Dermis microvascular lymphatic vessel endothelial cell (primary cell): ENCODE measurements at places on chromosomes 2 and 18. TPM values are rescaled to one million over a fixed set of nuclear protein-coding genes. Genes with fewer than 3 reads are reported as not detected.
A peak's percentile ranks its signal among the peaks of the same experiment; 100 is the strongest.

The ASTL gene
- not detected in 2 replicates for total RNA-seq

The INHBB gene
- total RNA-seq: 20.4 and 35.3 TPM in 2 replicates

GRCh38 chr2:105324732-105325131 is 4.8 kb downstream of the TGFBRAP1 start:
- DNase-seq: peak; percentile 45

GRCh38 chr2:179862898-179863458 is 1.6 kb upstream of the ZNF385B start:
- no peak for DNase-seq

GRCh38 chr2:227183657-227184367 is 19.4 kb downstream of the COL4A3 start:
- DNase-seq: no peak

DNA sequence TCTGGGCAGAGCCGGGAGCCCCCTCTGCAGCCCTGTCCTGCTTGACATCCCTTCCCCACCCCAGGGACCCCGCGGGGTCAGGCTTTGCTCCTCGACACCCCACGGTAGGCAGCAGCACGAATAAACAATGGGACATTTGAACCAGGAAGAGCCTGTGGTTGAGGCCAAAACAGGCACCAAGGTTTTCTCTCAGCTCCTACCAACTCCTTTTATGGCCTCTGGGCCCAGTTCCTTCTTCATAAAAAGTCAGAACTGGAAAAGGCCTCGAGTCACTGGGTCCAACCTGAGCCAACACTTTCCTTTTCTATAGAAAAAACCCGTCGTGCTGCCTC is 20.6 kb downstream of the TEX44 start:
- DNase-seq: peak; percentile 44

GRCh38 chr2:13694673-13695072 is 937.8 kb upstream of the LRATD1 start:
- DNase-seq: no peak

The GPN1 gene
- total RNA-seq: 32.1 TPM in 2 replicates

- no peak for DNase-seq
Measured at GRCh38 chr2:167818521-167818920, 428.9 kb downstream of the STK39 start.

DNA sequence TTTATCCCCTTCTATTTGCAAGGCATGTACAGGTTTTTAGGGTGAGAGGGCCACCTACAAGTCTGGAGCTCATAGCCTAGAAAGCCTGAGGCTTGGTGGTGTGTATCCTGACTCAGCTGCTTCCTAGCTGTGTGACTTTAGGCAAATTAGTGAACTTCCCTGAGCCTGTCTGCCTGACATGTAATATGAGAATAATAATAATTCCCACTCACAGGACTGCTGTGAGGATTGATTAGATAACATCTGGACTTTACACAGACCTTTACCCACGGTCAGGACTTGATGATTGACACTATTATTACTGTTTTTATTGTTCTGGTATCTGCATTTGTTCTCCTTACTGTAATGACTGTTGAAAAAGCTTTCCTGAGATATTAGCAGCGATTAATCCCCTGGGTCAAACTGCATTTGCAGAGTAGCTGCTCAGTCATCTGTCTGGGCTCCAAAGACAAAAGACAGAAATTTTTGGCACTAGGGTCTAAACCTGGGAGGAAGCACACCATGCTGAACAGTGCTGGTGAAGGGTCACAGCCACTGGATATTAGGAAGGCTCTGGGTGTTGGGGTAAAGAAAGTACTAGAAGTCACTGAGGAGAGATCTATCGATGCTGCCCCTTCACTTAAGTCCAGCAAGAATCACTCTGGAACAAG is 276.5 kb upstream of the FN1 start:
- peak; percentile 86 for DNase-seq

DNA sequence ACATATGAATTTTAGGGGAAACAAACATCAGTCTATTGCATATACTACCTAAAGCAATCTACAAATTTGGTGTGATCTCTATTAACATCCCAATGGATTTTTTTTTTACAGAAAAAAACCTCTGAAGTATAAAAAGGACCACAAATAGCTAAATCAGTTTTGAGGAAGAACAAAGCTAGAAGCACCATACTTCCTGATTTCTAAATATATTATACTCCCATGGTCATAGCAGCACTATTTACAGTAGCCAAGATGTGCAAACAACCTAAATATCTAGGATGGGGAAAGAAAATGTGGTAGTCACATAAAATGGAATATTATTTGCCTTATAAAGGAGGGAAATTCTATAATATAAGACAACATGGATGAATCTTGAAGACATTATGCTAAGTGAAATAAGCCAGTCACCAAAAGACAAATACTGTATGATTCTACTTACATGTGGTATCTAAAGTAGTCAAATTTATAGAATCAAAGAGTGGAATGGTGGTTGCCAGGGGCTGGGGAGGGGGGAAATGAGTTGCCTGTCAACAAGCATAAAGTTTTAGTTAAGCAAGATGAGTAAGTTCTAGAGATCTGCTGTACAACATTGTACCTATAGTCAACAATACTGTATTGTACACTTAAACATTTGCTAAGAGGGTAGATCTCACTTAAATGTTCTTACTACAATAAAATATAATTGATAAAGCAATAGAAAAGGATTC is 17.6 kb upstream of the CASP8 start:
- no peak for DNase-seq

The TLX2 gene
- not detected in 2 replicates for total RNA-seq

DNA sequence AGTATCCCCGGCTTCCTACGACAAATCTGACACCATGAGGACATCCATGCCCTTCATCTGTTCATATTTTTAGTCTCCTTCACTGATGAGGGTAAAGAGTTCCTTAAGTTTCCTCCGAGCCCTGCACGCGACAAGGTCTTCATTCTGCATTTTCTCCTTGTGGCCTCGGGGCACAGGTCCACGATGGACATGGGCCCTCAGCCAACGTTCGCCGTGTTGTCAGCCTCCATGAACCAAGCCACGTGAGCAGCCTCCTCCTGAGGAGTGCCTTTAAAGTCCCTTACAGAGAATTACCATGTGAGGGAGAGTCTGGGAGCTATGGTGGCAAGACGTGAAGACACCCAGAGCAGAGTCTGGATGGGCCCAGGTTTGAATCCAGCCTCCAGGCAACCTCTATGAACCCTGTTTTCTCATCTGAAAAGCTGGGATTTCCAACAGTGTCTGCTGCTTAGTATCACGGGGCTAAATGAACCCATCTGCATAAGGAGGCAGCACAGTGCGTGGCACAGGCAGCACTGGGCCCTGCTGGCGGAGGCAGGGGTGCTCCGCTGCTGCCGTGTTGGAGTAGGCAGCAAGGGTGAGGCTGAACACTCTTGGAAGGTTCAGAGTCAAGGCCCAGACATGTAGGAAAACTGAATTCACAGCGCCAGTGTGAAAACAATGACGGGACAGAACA is 54.1 kb downstream of the EIPR1 start:
- no peak for DNase-seq

The TGFA gene
- 8.0 and 14.5 TPM in 2 replicates for total RNA-seq

- DNase-seq: no peak
Measured at GRCh38 chr2:232928551-232929302, 58.7 kb downstream of the SNORC start.

GRCh38 chr2:31263636-31264190 is 29.8 kb downstream of the EHD3 start:
- DNase-seq: no peak

DNA sequence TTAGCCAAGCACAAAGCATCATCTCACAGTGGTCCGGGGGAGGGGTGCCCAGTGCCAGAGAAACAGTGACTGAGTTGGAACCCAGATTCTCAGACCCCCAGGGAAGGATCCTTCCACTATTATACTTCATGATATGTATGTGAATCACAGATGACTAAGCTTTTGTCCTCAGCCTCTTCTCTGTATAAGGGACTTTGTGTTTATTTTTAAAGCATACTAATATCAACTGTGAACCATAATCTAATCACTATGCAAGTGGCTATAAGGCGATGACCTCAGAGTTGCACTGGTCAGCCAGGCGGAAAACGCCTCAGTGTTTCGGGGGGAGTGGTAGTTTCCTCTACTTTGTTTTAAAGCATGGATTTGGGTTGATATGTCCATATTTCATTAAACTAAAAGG is 160.4 kb upstream of the TMEM200C start:
- peak; percentile 53 for DNase-seq

GRCh38 chr18:8601277-8602032 is 7.8 kb upstream of the RAB12 start:
- DNase-seq: no peak

The KLHL41 gene
- total RNA-seq: under 0.01 and 0.13 TPM in 2 replicates

GRCh38 chr2:236527159-236527630 is 42.4 kb upstream of the ACKR3 start:
- no peak for DNase-seq

The GPR35 gene
- 0.13 TPM in 2 replicates for total RNA-seq

DNA sequence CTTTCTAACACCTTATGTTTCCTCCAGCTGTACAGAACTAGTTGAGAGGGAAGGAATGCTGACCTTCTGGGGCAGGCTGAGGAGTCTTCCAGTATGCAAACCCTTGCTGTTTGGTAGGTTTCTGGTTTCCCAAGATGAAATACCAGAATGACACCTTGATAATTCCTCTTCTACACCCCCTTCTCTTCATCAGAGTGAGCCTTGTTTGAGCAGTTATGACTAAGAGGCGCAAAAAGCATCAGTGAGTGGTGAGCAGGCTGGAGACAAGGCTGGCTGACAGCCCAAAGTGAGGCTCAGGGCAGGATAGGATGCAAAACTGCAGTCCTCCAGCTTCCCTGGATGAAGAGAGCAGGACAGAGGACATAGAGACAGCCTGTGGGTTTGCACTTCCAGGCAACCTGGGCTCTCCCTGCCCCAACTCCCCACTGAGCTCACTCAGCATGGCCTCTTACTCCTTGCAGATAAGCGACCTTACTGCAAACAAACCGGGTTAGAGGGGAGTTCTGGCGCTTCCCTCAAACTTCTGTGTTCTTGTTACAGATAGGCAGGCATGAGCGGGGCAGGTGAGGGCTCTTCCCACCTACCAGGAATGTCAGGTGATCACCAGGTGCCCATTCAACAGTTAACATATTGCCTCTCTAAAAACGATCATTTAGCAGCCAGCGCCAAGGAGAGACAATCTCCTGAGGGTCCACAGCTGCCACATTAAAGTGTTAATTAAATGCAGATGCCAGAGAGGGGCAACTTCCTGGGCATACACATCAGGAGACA is 5.4 kb downstream of the MPPE1 start:
- no peak for DNase-seq

DNA sequence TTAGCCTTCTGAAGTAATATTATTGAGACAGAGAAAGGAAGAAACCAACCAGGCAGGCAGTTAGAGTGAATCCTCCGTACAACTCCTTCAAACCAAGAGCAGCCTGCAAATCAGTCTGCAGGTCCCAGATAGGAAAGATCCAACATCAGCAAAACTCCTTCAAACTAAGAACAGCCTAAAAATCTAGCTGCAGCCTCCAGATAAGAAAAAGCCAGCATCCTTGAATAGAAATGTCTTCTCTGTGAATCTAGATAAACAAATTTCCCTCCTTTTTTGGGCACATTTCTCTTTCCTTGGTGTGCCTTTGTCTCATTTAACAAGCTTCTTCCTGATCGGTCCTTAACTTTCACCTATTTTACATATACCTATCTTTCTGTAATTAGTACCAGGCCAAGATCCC is 1004.6 kb upstream of the TMEFF2 start:
- no peak for DNase-seq

- no peak for DNase-seq
Measured at GRCh38 chr18:22370414-22370813, 47.3 kb downstream of the CTAGE1 start.

DNA sequence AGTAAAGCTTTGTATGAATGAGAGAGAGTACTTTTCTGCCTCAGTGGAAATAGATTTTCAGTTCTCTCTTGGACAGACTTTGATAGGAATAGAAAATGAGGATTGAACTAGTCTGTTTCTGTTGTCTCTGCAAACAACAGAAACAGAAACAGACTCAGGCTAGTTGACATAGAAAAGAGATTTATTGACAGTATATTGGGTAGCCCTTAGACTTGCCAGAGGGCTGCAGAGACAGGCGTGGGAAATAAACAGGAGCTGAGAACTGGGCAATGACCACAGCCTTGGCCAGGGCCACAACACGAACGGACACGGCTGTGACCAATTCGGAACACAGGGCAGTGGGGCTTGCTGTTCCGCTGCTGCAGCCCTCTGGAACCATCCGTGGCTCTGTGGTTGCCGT is 30.5 kb upstream of the YWHAQ start:
- DNase-seq: no peak

- DNase-seq: no peak
Measured at GRCh38 chr18:22132763-22133162, 36.6 kb upstream of the GATA6 start.

- no peak for DNase-seq
Measured at GRCh38 chr2:120233292-120233691, 10.1 kb upstream of the TMEM185B start.

The UGGT1 gene
- total RNA-seq: 44.5 and 46.6 TPM in 2 replicates

DNA sequence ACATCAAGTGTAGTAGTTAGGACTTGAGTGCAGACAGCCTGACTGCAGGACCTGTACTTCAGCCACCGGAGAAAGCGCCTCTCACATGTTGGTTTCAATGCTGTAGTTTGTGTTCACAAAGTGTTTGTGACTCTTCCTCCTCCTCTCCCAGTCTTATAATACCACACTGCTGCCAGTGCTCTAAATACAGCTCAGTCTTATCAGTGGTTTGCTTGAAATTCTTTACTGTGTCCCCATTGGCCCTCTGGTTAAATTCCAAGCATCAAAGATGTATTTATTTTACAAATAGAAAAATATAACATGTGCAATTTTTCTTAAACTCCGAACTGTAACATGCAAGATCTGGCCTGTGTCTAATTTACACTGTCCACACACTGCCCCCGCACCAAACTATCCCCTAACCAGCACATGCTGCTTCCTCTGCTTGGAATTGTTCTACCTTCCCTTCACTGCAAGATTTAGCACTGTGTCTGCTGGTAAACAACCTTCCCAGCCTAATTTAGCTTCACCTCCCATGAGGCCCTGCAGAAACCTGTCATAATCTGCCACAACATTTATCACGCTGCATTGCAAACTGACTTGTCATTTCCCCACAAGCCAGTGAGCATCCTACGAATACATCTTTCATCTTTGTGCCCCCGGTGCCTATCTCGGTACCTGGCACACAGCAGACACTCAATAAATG is 77.1 kb downstream of the SUMO1 start:
- DNase-seq: no peak

DNA sequence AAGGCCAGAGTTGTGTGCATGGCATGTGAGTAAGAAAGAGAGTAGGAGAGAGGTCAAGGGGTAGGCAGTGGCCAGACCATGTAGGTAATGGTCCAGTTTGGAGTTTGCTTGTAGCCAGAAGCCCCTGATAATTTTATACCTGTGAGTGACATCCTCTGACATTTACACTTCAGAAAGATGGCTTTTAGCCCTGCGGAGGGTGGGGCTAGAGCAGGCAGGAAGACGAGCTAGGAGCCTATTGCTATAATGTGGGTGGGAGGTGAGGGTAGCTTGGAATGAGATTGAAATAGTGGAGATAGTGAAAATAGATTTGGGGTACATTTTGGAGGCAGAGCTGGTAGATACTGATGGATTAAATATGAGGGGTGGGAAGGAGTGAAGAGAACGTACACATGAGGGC is 48.8 kb upstream of the MGAT5 start:
- DNase-seq: no peak

DNA sequence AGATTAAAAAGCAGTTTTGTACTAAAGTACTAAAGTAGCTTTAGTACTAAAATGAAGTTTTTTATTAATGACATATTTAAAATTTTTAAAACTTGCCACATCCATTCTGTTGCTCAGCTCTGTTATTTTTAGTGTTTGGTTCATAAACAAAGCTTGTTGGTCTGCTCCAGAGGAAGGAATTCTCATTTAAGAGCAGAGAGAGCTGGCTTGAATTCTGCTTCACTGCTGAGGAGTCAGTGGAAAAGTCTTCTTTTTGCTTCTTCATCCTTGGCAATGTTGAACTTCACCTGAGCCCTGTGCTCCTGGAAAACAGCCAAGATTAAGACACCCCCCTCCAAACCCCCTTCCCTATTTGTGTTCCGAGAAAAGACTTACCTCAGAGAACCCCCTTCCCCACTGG is 40.6 kb downstream of the TMEM87B start:
- no peak for DNase-seq

The GRB14 gene
- 0.38 and 0.64 TPM in 2 replicates for total RNA-seq
